Breast epithelium (tissue), 4 donors: ENCODE measurements at places on chromosomes 11 and 22. TPM values are rescaled to one million over a fixed set of nuclear protein-coding genes. Genes with fewer than 3 reads are reported as not detected.

GRCh38 chr22:41517172-41518047 lies 26.9 kb downstream of the POLR3H start:
- H3K27ac ChIP-seq = peak overlapping the region; percentile 64
- no peak overlapping the region for H3K4me3 ChIP-seq
- no peaks in the 10 kb centered on the region for H3K36me3 ChIP-seq

DNA sequence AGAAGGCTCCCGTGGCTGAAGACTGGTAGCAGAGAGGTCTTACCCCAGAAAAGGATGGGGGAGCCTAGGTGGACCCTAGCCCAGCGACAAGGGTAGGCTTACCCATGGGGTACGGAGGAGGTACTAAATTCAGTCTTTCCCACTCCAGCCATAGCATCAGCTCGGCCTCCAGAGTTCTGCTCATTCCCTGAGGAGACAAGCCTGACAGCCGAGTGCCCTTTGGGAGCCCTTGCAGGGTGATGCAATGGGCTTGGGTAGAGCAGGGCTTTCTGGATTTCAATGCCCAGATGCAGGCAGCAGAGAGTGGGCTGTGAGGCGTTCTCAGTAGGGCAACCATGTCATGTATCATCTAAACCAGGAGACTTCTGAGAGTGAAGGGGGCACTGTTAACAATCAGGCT lies 124.7 kb downstream of the MICAL2 start:
- no peaks in the 10 kb centered on the region for H3K27me3 ChIP-seq
- DNase-seq = no peak
- H3K4me1 ChIP-seq = no peaks in the 10 kb centered on the region
- H3K4me3 ChIP-seq = no peak overlapping the region

GRCh38 chr11:8103909-8104308 lies 22.9 kb downstream of the TUB start:
- no peaks in the 10 kb centered on the region for H3K4me1 ChIP-seq
- H3K27me3 ChIP-seq = no peaks in the 10 kb centered on the region
- H3K4me3 ChIP-seq = no peak overlapping the region

GRCh38 chr22:32144496-32145274 lies 14.4 kb downstream of the C22orf42 start:
- DNase-seq = no peak
- H3K4me1 ChIP-seq = no peaks in the 10 kb centered on the region
- H3K27me3 ChIP-seq = no peaks in the 10 kb centered on the region
- no peak overlapping the region for H3K4me3 ChIP-seq

DNA sequence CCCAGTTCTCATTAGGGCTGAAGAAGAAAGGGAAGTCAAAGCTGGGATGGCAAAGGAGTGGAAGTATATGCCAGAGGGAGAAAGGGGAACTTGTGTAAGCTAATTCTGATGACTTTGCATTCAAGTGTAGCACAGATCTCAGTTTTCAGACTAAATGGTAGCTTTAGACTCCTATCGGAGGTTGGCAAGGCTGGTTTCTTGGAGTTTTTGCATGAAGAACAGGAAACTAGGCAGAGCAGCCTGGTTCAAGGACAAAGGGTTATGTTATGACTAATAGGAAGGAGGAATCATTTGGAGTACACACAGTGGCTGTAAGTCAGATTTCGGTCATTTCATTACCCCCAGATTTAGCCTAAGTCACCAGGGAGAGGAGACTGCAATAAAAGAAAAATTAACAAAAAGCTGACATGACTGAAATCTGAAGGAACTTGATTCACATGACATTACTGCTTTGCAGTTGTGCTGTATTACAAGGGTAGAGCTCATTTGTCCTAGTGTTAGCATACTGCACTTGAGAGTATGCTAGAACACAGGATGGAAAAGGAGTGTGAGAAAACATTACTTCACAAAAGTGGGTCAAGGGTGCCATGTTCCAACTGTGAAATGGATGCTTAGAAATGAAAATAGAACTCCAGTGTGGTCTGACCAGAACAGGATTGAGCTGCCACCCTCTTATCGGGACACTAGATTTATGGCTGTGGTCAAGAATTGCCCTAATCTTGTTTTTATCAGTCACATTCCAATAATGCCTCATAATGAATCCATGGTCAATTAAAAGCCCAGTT lies 23.6 kb downstream of the ADM start:
- no peaks in the 10 kb centered on the region for H3K27me3 ChIP-seq
- H3K4me3 ChIP-seq = no peak overlapping the region
- H3K27ac ChIP-seq = peak overlapping the region; percentile 38
- DNase-seq = no peak
- no peaks in the 10 kb centered on the region for H3K36me3 ChIP-seq

- no peak overlapping the region for H3K4me3 ChIP-seq
- no peaks in the 10 kb centered on the region for H3K27me3 ChIP-seq
- no peaks in the 10 kb centered on the region for H3K36me3 ChIP-seq
- H3K4me1 ChIP-seq = no peaks in the 10 kb centered on the region
Observed at GRCh38 chr11:88179971-88180629, 4.9 kb upstream of the RAB38 start.

DNA sequence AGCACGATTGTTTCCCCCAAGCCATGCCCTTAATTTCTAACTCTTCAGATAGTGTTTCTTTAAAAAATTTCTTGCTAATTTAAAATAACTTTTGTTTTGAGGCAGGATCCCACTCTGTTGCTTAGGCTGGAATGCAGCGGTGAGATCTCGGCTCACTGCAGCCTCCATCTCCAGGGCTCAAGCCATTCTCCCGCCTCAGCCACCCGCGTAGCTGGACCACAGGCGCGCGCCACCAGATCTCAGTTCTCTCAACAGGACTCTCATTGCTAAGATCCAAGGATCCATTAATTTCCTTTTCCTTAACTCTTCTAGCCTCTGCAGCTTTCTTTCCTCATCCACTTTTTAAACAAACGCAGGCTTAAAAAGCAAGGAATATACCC lies 327 bp upstream of the MED17 start:
- H3K27me3 ChIP-seq = no peaks in the 10 kb centered on the region
- peak overlapping the region; percentile 99 for H3K4me3 ChIP-seq
- DNase-seq = no peak
- no peaks in the 10 kb centered on the region for H3K36me3 ChIP-seq

DNA sequence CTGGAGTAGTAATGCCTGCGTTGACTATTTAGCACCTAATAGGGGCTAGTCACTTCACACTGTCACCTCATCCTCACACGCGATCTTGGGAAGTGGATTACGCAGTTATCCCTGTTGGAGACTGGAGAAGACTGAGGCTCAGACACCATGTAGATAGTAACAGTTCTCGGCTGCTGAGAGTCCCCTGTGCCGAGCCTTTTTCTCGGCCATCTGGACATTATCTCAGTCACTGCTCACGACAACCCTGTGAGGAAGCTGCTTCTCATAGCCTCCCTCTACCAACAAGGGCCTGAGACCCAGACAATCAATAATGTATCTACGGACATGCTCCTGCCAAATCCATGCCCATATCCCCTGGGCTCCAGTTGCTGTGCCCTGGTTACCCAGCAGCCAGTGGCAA lies 25.9 kb downstream of the SCUBE1 start:
- no peak overlapping the region for H3K27ac ChIP-seq
- no peaks in the 10 kb centered on the region for H3K4me1 ChIP-seq
- DNase-seq = no peak
- no peak overlapping the region for H3K4me3 ChIP-seq
- no peaks in the 10 kb centered on the region for H3K36me3 ChIP-seq
- no peaks in the 10 kb centered on the region for H3K27me3 ChIP-seq

GRCh38 chr11:6655020-6655789 lies 404 bp downstream of the DCHS1 start:
- no peaks in the 10 kb centered on the region for H3K27me3 ChIP-seq
- peak overlapping the region; percentile 92 for H3K27ac ChIP-seq
- peak overlapping the region; percentile 59 for H3K4me3 ChIP-seq

- no peaks in the 10 kb centered on the region for H3K27me3 ChIP-seq
- no peak overlapping the region for H3K4me3 ChIP-seq
- no peak for DNase-seq
- H3K4me1 ChIP-seq = no peaks in the 10 kb centered on the region
- no peaks in the 10 kb centered on the region for H3K36me3 ChIP-seq
Observed at GRCh38 chr11:94855666-94856065, 87.5 kb downstream of the AMOTL1 start.

- no peak for DNase-seq
- H3K4me3 ChIP-seq = no peak overlapping the region
- H3K27ac ChIP-seq = no peak overlapping the region
- no peaks in the 10 kb centered on the region for H3K4me1 ChIP-seq
- H3K27me3 ChIP-seq = peaks cover 23% of the 10 kb centered on the region
Observed at GRCh38 chr22:48926136-48926535, 901.5 kb downstream of the BRD1 start.

DNA sequence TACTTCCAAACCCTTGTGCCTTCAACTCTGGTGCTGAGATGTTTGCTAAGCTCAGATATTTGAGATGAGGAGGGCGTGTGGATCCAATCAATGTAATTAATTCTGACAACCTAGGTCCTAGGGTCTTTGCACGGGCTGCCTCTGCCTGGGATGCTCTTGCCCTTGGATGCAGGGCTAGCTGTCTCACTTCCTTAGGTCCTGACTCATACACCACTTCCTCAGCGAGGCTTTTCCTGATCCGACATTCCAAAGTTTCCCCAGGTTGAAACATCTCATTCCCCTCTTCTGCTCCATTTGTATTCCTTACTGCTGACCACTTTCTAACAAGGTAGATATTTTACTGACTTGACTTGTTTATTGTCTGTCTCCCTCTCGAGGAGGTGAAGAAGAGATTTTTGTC lies 43.0 kb upstream of the NTM start:
- no peaks in the 10 kb centered on the region for H3K4me1 ChIP-seq
- no peaks in the 10 kb centered on the region for H3K36me3 ChIP-seq
- no peak for DNase-seq
- H3K27me3 ChIP-seq = no peaks in the 10 kb centered on the region
- no peak overlapping the region for H3K27ac ChIP-seq
- H3K4me3 ChIP-seq = no peak overlapping the region

DNA sequence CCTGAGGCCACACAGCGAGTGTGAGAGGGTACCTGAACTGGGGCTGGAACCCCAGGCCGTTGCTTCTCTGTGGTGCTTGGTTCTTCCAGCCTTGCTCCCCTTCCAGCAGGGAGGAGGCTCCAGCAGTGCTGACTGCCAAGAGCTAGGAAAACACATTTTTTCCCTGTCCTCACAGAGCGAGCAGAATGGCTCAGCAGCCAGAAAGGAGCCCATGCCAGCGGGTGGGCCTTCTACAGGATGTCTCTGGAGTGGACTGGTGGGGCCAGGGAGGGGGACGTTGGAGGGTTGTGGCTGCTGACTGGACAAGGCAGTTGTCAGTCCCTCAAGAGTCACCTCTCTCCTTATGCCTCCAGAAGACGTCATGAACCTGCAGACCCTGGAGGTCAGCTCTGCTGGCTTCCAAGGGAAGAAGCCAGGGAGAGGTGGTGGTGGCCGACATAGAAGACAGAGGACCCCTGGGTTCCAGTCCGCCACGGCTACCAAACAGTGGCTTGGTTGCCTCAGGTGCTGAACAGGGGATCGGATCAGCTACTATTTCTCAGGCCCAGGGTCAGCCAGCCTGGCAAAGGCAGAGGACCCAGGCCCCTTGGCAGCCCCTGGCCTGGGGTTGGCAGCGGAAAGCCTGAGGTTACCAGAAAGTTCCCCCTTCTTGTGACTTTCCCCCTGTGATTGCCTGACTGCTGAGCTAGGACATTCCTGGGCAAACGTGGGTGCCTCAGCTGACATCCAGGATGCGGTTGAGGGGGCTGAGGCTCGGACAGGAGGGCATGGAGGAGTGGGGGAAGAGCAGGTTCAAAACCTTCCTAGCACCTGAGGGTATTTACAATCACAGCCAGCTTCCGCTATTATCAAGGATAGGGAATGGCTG lies 3.7 kb downstream of the MAFF start:
- peak overlapping the region; percentile 87 for H3K4me3 ChIP-seq
- H3K27ac ChIP-seq = peak overlapping the region; percentile 100
- peak; percentile 64 for DNase-seq

DNA sequence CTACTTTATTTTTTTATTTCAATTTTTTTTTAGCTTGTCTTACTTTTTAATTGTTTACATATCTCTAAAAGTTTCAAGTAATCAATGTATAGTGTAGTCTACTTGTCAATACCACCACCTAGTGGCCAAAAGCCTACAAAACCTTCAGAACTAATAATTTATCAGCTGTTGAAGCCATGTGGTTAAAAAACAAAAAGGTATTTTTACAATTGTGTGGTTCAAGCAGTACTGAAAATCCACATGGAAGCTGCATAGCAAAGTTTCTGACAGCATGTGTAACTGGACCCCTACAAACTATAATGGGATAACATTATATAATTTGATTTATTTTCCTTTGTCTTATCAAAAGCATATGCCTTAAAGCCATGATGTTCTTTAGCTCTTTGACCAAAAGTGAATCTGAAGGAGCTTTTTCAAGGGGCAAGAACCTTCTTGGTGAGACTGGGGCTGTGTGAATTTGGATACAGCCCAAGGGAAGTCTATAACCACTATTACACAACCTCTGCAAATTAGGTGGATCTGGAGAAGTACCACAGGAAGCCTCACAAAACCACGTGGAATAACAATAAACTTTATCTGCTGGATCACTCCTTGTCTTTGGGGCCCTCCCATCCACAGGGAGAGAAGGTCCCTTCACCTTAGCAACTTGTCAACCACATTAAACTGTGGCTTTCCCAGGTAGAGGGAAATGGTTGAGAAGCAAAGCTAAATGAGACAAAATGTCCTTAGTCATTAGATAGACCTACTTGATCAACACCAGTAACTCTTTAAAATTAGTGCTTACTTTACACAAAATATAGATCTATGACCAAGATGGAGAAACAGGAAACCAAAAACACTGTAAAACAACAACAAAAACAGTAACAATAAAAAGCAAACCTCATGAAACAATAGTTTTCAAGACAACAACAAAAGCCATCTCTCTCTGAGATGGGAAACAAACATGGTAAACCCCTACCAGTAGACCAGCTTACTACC lies 9.9 kb downstream of the NARS2 start:
- DNase-seq = no peak
- no peak overlapping the region for H3K4me3 ChIP-seq
- no peak overlapping the region for H3K27ac ChIP-seq
- H3K4me1 ChIP-seq = no peaks in the 10 kb centered on the region

GRCh38 chr22:48204296-48204695 lies 1441.8 kb downstream of the TBC1D22A start:
- no peak for DNase-seq
- no peaks in the 10 kb centered on the region for H3K36me3 ChIP-seq
- H3K27ac ChIP-seq = no peak overlapping the region
- H3K4me3 ChIP-seq = no peak overlapping the region
- H3K4me1 ChIP-seq = no peaks in the 10 kb centered on the region
- no peaks in the 10 kb centered on the region for H3K27me3 ChIP-seq

DNA sequence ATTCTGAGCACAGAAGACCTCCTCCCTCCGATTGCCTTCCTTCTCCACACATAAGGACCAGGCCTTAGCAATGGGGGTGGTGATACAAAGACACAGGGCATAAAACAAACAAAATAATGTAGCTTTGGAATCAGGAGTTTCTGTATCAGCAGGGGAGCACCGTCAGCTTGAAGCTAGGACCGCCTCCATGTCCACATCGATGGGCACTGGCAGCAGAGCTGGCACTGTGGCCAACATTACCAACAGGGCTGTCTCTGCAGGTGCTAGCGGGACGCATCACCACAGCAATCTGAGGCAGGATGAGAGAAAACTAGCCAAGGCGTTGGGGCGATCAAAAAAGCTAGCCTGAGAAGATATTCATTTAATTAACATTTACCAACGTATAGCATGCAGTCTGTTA lies 201.4 kb downstream of the MAML2 start:
- no peaks in the 10 kb centered on the region for H3K27me3 ChIP-seq
- no peak overlapping the region for H3K4me3 ChIP-seq
- peak overlapping the region; percentile 84 for H3K27ac ChIP-seq
- H3K4me1 ChIP-seq = peaks cover 18% of the 10 kb centered on the region
- no peaks in the 10 kb centered on the region for H3K36me3 ChIP-seq

Gene OR2D2
- total RNA-seq = 0.44 TPM

Gene SHANK2
- 33.1 TPM for total RNA-seq

Gene IFTAP
- total RNA-seq = 26.6 TPM

Gene UBQLN3
- 0.32 TPM for total RNA-seq

Gene FOLH1
- total RNA-seq = 8.2 TPM

Gene GSTT2B
- 4.3 TPM for total RNA-seq

Gene ELMOD1
- not detected for total RNA-seq
